CD4-positive, alpha-beta T cell treated with Interleukin-10 for 1 hour (primary cell): ENCODE measurements at places on chromosomes 4 and X.

DNA sequence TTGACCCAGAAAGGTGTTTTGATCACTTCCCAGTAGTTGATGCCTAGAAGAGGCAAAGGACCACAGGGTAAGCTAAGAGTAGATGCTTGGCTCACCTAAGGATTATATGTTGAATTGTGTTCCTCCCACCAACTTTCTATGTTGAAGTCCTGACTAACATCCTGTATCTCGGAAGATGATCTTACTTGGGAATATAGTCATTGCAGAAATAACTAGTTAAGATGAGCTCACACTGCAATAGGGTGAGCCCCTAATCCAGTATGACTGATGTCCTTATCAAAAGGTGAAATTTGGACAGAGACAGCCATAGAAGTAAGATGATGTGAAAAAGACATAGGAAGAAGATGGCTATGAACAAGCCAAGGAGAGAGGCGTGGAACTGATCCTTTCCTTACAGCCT is 3.3 kb upstream of the HMGB2 start:
- no peak for DNase-seq

- no peak for DNase-seq
Measured at GRCh38 chr4:69718396-69719271, 41.8 kb downstream of the SULT1B1 start.

DNA sequence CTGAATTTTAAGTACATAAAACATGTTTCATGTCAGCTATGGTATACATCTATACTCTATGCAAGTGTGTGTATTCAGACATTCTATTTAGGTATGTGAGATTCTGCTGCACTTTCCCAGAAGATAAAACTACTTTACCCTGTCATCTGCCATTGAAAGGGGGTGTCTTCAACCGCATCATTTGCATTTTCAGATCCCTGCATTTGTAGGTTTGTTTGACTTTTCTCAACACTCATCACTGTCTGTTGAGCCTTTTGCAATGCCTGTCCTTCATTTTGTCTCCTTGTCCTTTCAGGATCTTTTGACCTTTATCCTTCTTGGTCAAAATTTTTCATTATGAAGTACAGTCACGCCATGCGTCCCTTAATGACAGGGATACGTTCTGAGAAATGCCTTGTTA is 103.5 kb downstream of the TMA16 start:
- no peak for DNase-seq

DNA sequence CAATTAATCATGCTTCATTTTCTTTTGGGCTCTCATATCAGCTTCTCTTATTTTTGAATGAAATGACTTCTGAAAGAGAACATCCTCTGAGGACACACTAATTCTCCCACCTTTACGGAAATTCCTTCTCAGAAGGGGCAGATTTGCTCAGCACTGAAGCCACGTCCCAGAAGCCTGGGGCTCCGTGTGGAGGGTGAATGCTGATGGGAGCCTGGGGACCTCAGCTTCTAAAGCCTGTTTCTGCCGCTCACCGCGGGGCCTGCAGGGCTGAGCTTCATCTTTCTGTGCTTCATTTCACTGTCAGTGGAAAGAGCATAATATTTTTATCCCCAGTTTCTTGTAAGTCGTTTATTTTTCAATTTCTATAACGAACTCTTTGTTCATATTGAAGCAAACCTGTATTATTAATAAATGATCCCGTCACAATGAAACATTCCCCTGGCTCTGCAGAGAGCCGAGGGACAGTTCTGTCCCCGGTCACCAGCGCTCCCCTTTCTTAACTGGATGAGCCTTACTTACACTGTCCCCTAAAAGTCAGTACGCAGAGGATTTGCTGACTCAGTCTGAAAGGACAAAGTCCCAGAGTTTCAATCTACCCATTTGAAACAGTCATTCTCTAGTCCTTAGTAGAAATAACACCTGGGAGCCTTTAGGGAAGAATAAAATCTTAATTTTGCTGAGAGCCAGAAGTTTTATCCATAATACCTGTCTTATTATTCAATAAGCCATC is 364.6 kb upstream of the FAT1 start:
- DNase-seq = no peak

DNA sequence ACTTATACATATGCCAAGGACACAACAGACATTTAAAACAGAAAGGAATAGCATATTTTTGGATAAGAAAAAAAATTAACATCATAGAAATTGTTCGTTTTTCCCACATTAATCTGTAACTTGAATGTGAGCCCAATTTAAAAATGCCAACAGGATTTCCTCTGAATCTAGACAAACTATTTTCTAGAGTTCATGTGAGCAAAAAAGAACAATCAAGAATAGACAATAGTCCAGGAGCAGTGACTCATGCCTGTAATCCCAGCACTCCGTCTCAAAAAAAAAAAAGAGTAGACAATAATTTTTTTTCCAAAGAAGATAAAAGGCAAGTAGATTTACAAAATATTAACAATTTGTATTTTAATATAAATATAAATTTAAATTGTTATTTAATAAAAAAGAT is 73.7 kb upstream of the DUSP21 start:
- DNase-seq = no peak

- no peak for DNase-seq
Measured at GRCh38 chr4:101981756-101982155, 191.2 kb downstream of the BANK1 start.

GRCh38 chr4:16642897-16643296 is 255.5 kb downstream of the LDB2 start:
- no peak for DNase-seq

- DNase-seq = no peak
Measured at GRCh38 chr4:81498551-81499099, 26.9 kb upstream of the RASGEF1B start.

- no peak for DNase-seq
Measured at GRCh38 chrX:67545893-67546495, 2.2 kb downstream of the AR start.

DNA sequence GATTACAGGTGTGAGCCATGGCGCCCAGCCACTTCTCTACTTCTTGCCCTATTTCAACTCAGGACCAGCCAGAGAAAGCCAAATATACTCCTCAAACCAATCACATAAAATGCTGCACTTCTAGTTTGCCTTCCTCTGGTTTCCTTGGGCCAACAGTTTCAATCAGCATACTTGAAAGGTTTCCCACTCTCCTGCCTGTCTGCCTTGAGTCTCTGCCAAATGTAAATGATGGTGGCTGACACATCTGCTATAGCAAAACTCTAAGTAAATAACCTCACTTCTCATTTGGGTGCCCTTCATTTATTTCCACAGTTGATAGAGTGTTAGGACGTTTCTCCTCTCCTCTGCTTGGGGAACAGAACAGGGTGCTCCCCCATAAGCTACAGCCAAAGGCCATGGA is 36.4 kb upstream of the PPA2 start:
- no peak for DNase-seq

DNA sequence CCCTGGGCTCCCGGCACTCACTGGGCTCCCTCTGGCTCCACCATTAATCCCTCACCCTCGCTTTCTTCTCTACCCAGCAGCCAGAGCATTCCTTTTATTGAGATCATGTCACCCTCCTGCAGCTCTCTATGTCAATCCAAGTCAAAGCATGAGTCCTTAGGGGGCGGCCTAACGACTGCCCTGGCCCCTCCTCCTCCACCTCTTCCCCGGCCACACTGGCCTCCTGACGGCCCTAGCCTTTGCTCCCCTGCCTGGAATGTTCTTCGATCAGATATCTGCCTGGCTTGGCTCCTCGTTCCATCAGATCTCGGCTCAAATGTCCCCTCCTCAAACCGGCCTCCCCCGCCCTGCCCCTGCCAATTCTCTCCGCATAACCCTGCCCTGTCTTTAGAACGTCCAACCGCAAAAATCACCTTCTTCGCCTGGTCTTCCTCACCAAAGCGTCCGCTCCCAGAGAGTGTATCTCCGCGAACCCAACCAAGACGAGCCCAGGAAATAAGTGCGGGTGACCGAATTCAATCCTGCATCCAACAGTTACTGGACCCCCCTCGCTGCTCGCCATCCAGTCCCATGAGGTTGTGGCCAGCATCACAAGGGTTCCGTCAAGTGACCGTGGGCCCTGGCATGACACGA is 722 bp upstream of the PNCK start:
- no peak for DNase-seq
